ENCODE measurements at places on chromosomes 4 and X.

GRCh38 chrX:17535229-17535628, 160.2 kb downstream of the NHS start:
- DNase-seq: no peak

GRCh38 chr4:24780936-24781495, 14.4 kb upstream of the SOD3 start:
- DNase-seq: no peak

- DNase-seq: no peak
These were observed 387.6 kb downstream of the PDHA2 start for GRCh38 chr4:96227515-96227914.

DNA sequence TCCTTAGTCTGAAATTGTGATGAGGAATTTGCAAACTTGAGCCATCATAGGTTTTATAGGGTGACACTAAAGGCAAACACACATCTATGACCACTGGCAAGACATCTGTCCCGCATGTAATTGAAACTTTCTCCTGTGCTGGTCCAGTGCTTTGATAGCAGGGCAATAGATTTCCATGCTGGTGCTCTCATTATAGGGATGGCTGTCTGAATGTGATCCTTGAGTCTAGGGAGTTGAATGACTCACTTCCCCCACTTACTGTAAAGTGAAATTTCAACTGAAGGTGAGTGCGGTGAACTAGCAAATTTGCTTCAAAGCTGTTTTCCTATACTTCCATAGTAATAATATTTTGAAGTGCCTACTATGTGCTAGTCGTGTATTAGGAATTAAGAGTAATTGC, 1630.0 kb downstream of the STIM2 start:
- DNase-seq: no peak

DNA sequence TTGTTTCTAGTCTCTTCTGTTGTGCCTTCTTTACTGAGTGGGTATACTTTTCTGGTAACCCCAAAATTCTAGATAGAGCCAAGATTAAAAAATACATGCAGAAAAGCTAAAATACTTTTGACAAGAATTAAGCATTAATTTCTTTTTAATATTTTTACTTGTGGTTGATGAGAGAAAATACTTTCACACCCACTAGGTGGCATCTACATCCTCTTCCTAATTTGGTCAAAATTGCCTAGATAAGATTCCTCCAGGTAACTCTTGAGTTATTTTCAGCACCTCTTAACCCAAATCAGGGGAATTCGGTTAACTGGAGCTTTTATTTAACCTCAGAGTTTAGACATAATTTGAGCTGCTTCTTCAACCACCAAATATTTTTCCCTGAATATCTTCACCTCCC, 28.4 kb upstream of the COX7B2 start:
- no peak for DNase-seq

GRCh38 chrX:77635373-77635772, 150.6 kb downstream of the ATRX start:
- no peak for DNase-seq

GRCh38 chr4:58205446-58206235, 1095.5 kb upstream of the IGFBP7 start:
- no peak for DNase-seq

DNA sequence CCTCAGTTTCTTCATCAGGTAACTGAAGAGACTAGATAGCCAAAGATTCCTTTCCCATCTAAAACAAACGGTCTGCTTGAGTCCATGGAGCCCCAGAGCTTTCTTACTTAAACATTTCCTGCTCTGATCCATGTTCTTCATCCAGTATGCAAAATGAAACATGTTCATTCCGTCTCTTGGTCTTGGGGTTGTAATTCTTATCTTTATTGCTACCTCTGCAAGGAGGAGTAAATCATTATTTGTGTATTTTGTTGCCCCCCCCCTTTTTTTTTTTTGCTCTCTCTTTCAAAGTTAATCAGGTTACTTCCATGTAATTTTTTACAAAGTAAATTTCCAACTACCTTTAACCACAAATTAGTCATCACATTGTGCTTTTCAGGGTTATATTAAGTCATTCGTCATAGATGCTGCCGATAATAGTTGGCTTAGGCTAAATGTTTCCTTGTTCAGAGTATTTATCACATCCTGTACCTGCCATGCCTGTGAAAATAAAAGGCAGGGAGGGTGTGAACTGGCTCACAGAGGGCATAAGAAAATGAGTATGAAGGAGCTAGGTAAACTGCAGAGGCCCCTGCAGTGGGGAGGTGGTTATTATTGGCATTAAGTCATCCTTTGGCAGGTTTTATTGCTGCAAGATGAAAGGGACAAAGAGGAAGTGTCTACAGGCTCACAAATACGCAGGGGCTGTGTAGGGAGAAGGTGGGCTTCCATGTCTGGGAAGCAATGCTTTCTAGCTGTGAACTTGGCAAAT, 76.7 kb upstream of the HS3ST1 start:
- DNase-seq: no peak

- DNase-seq: no peak
These were observed 565.2 kb downstream of the PCDH18 start for GRCh38 chr4:136967069-136967468.

- DNase-seq: no peak
These were observed 158.8 kb upstream of the AADAT start for GRCh38 chr4:170248576-170248975.

GRCh38 chr4:53935780-53936179, 128.6 kb downstream of the CHIC2 start:
- no peak for DNase-seq

- DNase-seq: no peak
These were observed 64.0 kb downstream of the CCNG2 start for GRCh38 chr4:77220828-77221613.

DNA sequence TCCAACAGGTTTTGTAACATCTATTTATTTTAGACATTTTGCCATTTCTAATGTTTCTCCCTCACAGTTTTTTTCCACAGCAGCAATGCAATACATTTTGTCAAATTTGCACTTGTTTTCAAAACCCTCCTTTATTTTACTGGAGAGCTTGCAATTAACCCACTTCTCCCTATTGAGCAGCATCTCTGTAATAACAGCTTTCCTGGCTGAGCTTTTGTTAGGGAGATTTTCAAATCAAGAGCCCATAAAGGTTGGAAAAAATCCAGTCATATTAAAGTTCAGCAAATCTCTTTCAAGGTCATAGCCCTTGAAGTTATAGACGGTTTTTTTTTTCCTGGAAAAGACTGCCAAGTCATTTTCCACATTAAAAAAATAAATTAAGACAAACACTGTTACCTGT, 450.6 kb upstream of the TENM3 start:
- no peak for DNase-seq

Measured in GM12878 (cell line).